T-helper 2 cell (primary cell): ENCODE measurements at places on chromosomes 2 and 18.

GRCh38 chr2:88658326-88658725 lies 31.1 kb upstream of the EIF2AK3 start:
- no peak for DNase-seq

DNA sequence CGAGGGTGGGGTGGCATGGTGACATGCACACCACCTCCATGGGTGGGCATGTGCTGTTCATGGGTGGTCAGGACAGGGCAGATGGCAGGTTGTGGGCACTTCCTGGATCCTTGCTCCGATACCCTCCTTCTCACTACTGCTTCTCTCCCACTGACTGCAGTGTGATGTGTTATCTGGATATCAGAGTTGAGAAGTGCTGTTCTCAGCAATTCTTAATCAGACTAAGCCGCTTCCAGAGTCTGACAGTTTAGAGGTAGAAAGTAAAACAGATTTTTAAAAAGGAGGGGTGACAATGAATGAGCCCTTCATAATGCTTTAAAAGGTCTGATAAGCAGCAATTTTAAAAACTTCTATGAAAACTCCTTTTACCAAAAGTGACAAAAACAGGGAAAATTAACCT lies 33.9 kb downstream of the SIGLEC15 start:
- no peak for DNase-seq

GRCh38 chr2:238107525-238108422 lies 7.6 kb downstream of the ESPNL start:
- no peak for DNase-seq

GRCh38 chr2:28644760-28645159 lies 106.9 kb upstream of the PPP1CB start:
- DNase-seq, result no peak

GRCh38 chr2:235541838-235542549 lies 48.2 kb downstream of the AGAP1 start:
- no peak for DNase-seq

DNA sequence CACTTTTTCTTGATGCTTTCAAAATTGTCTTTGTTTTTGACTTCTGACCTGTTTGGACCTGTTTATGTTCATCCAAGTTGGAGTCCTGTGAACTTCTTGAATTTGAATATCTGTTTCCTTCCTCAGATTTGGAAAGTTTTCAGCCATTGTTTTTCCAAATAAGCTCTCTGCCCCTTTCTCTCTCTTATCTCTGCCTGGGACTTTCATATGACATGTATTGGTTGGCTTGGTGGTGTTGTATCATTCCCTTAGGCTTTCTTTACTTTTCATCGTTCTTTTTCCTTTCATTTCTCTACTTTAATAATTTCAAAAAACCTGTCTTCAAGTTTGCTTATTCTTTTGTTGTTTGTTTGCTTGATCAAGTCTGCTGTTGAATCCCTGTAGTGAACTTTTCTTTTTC lies 60.1 kb upstream of the LDLRAD4 start:
- no peak for DNase-seq
